ENCODE measurements at places on chromosomes 16 and 17. TPM values are rescaled to one million over a fixed set of nuclear protein-coding genes. Genes with fewer than 3 reads are reported as not detected.

Gene IL17C
- total RNA-seq, result not detected

Gene TBC1D3K
- not detected for total RNA-seq

Gene PRSS22
- total RNA-seq, result not detected

DNA sequence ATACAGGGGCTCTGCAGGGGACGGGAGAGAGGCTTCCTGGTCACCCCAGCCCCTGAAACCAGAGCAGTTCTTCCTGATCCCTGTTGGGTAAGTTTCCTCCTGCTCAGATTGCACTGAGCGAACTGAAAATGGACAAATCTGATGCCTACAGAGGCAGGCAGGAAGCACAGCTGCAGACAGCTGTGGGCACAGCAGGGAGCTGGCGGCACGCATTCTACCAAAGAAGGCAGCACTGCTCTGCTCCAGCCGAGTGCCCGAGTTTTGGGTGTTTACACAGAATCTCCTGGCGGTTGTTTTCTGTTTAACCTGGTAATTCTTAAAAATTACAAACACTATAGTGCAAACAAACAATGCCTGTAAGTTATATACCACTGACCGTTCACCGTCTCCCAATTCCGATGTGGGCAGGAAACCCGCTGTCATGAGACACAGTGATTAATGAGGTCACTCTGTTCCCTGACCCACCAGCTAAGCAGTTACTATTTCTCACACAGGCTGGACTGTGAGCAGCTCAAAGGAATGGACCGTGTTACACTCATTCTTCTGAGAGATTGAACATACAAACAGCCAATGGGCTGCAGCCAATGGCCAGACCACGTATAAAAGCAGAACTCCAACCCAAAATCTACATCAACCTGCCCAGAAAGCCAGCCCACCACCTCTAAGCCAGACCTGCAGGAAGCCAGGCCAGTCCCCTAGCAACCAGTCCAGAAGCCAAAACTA lies 25.5 kb downstream of the NSMCE1 start:
- H3K27me3 ChIP-seq, result no peaks in the 10 kb centered on the region
- no peaks in the 10 kb centered on the region for H3K36me3 ChIP-seq
- no peak for DNase-seq
- peaks cover 39% of the 10 kb centered on the region for H3K4me1 ChIP-seq

GRCh38 chr17:6205525-6205924 lies 135.3 kb downstream of the WSCD1 start:
- H3K27me3 ChIP-seq, result peaks cover 8% of the 10 kb centered on the region
- H3K27ac ChIP-seq, result no peak overlapping the region
- no peak overlapping the region for H3K4me3 ChIP-seq

DNA sequence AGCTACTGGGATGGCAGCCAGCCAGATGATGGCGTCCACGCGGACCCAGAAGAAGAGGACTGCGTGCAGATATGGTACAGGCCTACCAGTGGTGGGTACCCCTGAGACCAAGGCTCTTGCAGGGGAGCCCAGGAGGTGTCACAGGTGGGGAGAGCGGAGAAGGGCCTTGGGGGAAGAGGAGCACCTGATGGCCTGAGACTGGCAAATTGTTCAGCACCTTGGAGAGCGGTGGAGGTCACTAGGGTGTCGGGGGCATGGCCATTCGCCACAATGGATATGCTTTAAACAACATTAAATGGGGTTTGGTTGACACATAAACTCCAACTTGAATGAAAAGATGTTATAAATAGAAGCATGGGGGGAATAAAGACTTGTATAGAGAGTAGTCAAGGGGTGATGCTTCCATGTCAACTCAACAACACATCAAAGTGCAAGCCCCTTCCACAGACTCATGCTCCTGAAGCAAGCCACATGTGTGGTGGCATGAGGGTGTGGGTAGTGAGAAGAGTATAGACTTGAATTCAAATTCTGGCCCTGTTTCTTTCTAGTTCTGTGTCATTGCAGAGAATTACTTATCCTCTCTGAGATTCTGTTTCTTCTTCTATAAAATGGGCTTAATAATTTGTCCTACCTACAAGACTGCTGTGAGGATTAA lies 22.2 kb downstream of the CLEC19A start:
- no peaks in the 10 kb centered on the region for H3K36me3 ChIP-seq
- no peaks in the 10 kb centered on the region for H3K4me1 ChIP-seq
- no peaks in the 10 kb centered on the region for H3K27me3 ChIP-seq
- no peak overlapping the region for H3K4me3 ChIP-seq
- DNase-seq, result no peak

DNA sequence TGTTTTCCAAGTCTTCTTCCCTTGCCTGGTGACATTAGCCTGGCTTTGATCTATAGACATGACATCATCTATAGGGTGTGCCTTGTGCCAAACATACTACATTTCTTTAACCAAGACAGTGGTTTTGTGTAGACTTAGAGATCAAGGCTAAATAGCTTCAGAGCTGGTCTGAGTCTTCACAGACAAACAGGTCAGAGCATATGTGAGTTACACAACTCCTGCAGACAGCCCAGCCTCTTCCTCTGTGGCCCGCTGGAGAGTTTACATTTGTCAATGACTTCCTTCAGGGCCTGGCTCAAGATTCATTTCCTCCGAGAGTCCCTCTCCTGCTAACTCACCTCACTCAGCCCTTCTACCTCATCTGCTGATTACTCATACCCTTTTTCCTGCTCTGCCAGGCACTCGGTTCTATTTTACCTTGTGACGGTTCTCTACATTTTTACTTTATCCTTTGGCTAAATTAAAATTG lies 73.1 kb upstream of the TANC2 start:
- no peak overlapping the region for H3K4me3 ChIP-seq
- no peaks in the 10 kb centered on the region for H3K27me3 ChIP-seq
- H3K4me1 ChIP-seq, result no peaks in the 10 kb centered on the region
- DNase-seq, result peak; percentile 35

DNA sequence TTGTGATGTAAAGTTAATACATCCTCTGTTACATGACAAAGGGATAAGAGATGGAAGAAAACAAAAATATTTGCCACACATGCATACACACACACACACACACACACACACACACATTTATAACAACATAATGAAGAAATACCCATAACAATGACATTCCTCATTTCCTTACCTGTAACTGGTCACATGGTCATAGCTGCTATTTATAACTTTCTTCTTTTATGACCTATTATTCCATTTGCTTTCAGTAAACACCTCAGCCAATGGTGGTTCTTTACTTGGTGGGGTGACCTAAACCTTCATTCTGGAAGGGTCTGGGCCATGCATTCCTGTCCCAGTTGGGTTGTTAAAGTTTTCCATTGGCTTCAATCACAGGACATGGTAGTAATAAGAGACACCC lies 5.3 kb downstream of the MT2A start:
- no peaks in the 10 kb centered on the region for H3K36me3 ChIP-seq
- no peak overlapping the region for H3K27ac ChIP-seq
- no peak for DNase-seq
- H3K4me3 ChIP-seq, result no peak overlapping the region
- peaks cover 23% of the 10 kb centered on the region for H3K4me1 ChIP-seq

GRCh38 chr17:34633351-34633750 lies 54.0 kb downstream of the TMEM132E start:
- no peaks in the 10 kb centered on the region for H3K36me3 ChIP-seq
- H3K4me3 ChIP-seq, result no peak overlapping the region
- DNase-seq, result no peak
- no peak overlapping the region for H3K27ac ChIP-seq

DNA sequence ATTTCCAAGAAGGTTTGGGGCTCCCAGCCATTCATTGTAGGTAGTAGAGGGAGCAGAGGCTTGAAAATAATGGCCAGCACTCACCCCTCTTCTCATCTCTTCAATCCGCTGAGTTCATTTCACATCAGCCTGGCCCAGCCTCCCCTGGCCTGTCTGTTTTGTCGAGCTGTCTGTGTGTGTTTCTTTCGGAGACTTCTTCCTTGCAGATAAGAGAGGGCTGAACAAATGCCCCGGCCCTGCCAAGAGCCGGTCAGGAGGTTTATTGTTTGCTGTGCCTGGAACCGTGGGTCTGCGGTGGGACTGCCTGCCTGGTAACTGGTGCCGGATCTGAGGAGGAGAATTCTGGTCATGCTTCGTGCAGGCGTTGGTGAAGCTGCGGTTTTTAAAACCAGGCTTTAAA lies 3.4 kb downstream of the VPS4A start:
- DNase-seq, result no peak
- H3K4me1 ChIP-seq, result peaks cover 11% of the 10 kb centered on the region
- H3K36me3 ChIP-seq, result peaks cover 29% of the 10 kb centered on the region

DNA sequence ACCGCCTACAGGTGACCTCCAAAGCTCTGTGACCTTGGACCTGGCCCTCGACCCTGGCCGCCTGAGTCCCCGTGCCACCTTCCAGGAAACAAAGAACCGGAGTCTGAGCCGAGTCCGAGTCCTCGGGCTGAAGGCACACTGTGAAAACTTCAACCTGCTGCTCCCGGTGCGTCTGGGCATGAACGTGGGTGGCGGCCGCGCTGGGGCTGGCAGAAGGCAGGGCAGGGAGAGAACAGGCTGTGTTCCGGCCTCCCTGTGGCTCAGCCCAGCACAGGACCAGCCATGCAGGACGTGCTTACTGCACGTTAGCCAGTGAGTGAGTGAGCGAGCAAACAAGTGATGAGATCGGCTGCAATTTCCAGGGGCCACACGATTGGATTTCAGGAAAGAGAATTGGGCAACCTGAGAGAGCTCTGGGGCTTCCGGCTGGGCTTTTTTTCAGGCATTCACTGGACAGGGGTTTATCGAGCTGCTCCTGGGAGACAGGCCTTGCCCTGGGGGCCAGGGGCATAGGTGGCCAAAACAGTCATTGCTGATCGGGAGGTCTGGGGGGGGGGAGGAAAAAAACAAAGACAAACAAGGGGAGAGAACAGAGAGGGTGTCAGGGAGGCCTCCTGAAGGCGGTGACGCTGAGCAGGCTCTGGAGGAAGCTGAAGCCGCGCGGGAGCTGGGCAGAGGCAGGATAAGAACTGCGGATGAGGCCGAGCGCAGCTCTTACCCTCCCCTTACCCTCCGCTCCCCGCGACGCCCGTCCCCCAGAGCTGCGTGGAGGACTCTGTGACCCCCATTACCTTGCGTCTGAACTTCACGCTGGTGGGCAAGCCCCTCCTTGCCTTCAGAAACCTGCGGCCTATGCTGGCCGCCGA lies 16.9 kb downstream of the ITGAX start:
- no peak overlapping the region for H3K27ac ChIP-seq
- H3K36me3 ChIP-seq, result no peaks in the 10 kb centered on the region
- no peak overlapping the region for H3K4me3 ChIP-seq
- no peak for DNase-seq
- H3K27me3 ChIP-seq, result no peaks in the 10 kb centered on the region
- H3K4me1 ChIP-seq, result no peaks in the 10 kb centered on the region

- no peaks in the 10 kb centered on the region for H3K27me3 ChIP-seq
- H3K4me3 ChIP-seq, result no peak overlapping the region
- H3K36me3 ChIP-seq, result no peaks in the 10 kb centered on the region
- H3K4me1 ChIP-seq, result no peaks in the 10 kb centered on the region
Observed at GRCh38 chr16:14132696-14133048, 61.6 kb downstream of the MRTFB start.

DNA sequence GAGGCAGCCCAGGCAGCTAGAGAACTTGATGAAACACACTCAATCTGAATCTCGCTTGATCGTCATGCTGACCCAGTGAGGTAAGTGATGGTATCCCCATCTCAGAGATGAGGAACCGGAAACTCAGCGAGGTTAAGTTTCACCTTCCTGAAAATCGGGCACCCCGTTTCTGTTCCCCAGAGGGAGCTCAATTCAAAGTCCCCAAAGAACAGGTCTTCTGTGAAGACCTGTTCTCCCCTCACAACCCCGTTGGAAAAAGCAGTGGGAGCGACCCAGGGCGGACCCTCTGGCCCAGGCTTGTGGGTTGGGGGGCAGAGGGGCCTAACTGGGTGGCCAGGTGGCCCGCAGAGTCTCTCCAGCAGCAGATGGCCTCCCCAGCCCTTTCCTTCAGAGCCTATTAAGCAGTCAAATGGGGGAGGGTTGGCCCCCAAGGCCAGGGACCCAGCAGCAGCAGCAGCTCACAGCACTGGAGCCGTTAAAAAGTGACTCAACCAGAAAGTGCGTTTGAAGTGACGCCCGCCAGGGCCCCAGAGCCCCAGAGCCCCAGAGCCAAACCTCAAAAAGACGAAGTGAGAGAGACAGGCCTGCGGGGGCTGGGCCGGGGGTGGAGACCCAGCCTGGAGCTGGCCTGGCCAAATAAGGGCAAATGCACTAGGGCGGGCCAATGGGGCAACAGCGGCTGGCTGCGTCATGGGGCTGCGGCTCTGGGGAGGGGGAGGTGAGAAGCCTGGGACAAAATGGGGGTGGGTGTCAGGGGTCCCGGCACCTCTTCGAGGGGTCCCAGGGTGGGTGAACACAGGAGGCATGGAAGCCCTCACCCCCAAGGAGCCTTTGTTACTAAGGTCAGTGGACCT lies 9.2 kb upstream of the TSPOAP1 start:
- H3K27me3 ChIP-seq, result no peaks in the 10 kb centered on the region
